ENCODE measurements at places on chromosomes 6 and 20.

- DNase-seq, result no peak
These were observed 125.0 kb upstream of the BACH2 start for GRCh38 chr6:90421666-90422065.

- no peak for DNase-seq
These were observed 143.2 kb upstream of the SNX9 start for GRCh38 chr6:157679605-157680580.

DNA sequence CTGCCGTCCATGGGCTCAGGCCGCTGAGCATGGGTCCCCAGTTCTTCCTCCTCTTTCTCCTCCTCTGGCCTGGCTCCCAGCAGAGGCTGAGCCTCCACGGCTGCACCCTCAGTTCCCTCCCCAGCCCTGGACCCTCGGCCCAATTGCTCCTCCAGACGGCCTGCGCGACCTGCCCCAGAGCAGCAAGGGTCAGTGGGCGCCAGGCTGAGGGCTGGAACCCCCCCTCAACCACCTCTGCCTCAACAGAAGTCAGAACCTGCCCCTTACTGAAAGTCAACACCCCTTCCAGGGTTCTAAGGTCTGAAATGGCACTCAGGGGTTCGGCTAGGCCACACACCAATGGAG, 15.9 kb upstream of the SPAG4 start:
- no peak for DNase-seq

DNA sequence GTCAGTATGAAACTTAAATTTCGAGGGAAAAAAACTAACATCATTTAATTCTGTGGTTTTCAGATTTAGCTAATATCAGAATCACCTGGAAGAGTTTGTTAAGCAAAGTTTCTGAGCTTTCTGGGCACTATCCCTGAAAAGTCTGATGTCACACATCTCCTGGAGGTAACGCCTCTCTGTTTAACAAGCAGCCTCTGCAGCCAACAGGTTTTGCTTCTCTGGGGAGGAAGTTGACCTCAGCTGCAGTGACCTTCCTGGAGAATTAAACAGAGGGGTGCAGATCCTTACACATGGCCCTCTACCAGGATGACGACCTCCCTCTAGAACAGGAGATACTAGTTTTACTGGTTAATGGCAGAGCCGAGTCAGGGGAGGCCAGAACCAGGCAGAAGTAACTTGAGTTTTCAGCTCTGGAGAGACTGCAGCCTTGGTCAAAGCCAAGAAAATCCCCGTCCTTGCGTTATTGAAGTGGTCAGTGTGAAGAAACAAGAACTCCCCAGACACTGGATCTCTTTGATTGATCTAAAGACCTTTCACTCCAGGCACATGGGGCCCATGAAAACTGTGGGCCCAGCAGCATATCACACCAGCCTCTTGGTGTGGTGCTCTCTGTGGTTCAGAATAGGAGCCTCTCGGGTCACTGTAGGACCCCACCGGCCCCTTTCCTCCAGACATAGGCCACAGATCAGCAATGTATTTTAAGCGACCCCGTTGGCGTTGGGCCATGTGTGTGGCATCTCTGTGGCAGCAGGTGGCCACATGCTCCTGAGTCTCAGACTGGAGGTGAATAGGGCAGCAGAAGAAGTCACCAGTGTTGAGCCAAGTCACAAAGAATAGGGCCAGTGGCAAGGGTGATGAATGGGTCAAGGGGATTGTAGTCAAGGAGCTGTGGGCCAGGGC, 33.4 kb upstream of the CCR6 start:
- DNase-seq, result no peak

GRCh38 chr6:112235956-112236355, 18.4 kb downstream of the LAMA4 start:
- DNase-seq, result no peak
